WTC11 (cell line): ENCODE measurements at places on chromosomes 6 and 20. TPM values are rescaled to one million over a fixed set of nuclear protein-coding genes. Genes with fewer than 3 reads are reported as not detected.

DNA sequence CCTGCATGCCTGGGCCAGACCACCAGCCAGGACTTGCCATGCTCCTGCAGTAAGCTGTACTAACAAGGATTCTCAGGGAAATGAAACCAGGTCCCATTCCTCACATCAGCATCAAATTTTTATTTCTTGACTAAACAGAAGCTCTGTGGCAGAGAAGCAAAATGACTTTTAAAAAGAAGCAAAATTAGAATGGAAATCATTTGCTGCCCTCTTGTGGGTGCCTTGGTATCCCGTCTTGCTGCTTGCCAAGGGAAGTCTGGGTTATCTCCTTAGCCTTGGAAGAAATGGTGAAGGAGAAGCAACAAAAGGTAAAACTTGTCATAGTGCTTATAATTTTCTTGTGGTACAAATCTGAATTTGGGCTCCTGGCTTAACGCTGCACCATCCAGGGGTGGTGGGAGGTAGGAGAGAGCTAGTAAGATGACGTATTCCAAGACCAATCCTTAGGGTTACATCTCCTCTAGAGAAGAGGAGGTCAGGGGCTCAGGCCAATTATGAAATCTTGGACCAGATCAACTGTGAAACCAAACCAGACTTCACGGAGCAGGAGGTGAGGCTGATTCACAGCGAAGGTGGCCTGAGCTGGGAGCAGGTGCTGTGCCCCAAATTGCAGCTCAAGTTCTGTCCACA is 107.5 kb downstream of the FAXC start:
- peak; percentile 37 for DNase-seq
- H3K27ac ChIP-seq, result no peak overlapping the region
- peaks cover 5% of the 10 kb centered on the region; the same call in 1 of the 2 replicates for H3K4me1 ChIP-seq
- no peaks in the 10 kb centered on the region for H3K27me3 ChIP-seq

DNA sequence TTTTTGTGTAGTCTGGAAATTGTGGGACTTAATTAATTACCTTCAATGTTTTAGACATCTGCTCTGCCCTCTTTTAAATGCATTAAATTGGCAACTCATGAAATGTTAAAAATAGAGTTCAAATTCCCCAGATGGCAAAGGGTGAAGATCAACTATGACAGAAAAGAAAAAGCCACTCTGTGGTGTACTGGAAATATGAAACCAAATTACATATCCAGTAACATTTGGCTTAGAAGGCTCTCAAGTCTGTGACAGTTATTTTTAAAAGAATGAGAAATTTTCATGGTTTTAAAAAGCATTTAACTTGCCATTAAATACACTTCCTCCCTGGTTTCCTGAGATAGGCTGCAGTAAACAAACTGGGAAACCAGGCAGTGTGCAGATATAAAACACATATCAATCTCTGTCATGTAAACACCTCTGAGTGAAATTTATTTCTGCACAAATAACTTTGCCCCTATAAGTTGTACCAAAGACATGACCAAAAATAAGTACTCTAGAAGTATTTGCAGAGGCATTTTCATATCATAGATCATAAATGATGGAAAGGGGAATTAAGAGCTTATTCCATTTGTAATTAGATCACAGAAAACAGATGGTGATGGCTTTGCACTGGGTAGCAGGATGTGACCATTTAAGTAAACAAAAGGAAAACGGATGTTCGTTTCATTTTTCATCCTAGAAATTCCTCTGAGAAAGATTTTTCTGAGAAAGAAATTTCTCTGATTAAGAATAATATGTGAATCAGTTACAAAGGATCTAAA is 360.1 kb downstream of the SAMD5 start:
- H3K4me3 ChIP-seq, result no peak overlapping the region
- DNase-seq, result no peak
- H3K4me1 ChIP-seq, result peaks cover 2% of the 10 kb centered on the region; the same call in 1 of the 2 replicates
- H3K36me3 ChIP-seq, result no peaks in the 10 kb centered on the region
- H3K27me3 ChIP-seq, result no peaks in the 10 kb centered on the region

DNA sequence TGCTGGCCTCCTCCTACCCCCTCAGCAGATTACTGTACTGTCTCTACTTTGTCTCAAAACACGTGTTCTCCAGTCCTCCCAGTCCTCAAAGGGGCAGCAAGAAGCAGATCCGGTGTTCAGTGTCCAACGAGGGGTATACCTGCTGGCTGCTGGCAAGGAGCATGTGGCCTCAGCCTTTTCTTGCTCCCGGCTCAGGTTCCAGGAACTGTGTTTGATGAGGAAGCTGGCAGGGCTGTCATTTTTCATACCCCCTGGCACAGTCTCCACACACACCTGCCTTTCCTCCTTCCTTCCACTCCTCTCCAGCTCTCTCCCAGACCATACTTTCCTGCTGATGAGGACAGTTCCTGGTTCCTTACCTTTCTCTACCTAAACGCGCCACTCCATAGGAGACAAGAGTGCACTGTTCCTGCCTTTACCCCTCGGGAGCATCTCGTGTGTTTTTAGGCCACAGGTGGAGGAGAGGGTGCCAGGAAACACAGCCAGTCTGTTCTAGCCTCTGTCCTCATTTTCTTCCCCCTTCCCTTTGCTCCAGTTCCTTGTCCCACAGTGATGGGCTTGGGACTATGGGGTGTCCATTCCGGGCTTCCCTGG is 77.2 kb downstream of the SSR1 start:
- no peak overlapping the region for H3K4me3 ChIP-seq
- DNase-seq, result no peak
- H3K27me3 ChIP-seq, result no peaks in the 10 kb centered on the region

DNA sequence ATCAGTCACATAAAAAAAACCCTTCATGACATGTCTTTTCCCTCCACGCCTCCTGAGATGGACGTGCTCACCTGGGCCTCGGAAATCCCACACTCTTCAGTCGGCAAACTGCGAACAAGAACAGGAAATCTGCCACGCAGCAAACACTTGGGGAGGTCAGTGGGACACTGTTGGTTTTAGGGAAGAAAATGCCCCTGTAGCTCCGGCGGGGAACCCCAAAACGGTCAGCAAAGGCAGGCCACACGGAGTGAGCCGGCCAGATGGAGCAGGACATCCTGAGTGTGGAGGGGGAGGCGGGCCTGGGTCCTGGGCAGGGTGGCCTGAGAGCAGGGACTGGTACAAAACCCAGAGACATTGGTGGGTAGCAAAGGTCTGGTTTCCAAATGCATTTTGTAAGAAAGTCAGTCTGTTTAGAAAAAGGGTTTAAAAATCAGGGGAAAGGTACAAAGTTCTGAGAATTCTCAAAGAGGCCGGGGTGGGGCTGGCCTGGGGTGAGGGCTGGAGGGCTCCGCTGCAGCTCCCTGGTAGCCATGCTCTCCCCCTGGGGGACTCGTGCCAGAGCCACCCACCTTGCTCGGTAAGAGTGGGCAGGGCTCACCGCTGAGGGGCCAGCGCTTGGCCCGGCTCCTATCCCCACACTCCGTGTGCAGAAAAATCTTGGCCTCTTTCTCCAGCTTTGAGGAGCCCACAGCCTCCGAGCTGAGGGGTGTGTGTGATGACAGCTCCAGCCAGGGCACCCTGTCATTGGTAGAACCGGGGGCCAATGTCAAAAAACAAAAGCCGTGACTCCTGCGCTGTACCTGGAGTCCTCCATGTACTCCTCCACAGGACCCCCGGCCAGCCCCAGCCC is 5.2 kb downstream of the SLC2A4RG start:
- no peaks in the 10 kb centered on the region for H3K27me3 ChIP-seq
- no peak for DNase-seq
- H3K27ac ChIP-seq, result 0 out of 2 replicates have a peak overlapping the region, but pooled peaks have one; percentile 29

GRCh38 chr6:169997930-169998218 is 246.5 kb downstream of the ERMARD start:
- DNase-seq, result no peak
- peaks cover 31% of the 10 kb centered on the region for H3K36me3 ChIP-seq
- H3K4me1 ChIP-seq, result peaks cover 20% of the 10 kb centered on the region
- H3K27ac ChIP-seq, result no peak overlapping the region
- H3K27me3 ChIP-seq, result peaks cover 2% of the 10 kb centered on the region; the same call in 1 of the 2 replicates

The ZFP57 gene
- 6.0 to 6.4 TPM (median 6.2 TPM) in 3 replicates for total RNA-seq

The PRR3 gene
- 10.1 to 13.1 TPM (median 10.8 TPM) in 3 replicates for total RNA-seq
